ENCODE measurements at places on chromosomes 3 and 15. TPM values are rescaled to one million over a fixed set of nuclear protein-coding genes. Genes with fewer than 3 reads are reported as not detected.

DNA sequence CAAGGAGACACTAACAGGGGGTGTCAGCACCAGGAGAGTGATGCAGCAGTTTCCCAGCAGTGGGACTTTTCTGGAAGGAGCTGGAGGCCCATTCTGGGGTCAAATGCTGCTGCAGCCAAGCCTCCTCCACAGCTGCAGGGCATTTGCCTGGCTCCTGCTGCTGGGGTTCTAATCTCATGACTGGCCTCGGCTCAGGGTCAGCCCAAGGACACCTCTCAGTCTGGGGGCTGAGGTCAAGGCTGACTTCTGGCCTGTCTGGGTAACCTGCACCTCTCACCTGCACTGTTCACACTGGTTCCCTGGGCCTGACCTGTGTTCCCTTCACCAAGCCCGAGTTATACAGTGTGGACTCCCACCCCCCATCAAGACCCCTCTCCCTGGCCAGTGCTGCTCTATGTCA lies 10.4 kb upstream of the C15orf39 start:
- DNase-seq, result no peak

DNA sequence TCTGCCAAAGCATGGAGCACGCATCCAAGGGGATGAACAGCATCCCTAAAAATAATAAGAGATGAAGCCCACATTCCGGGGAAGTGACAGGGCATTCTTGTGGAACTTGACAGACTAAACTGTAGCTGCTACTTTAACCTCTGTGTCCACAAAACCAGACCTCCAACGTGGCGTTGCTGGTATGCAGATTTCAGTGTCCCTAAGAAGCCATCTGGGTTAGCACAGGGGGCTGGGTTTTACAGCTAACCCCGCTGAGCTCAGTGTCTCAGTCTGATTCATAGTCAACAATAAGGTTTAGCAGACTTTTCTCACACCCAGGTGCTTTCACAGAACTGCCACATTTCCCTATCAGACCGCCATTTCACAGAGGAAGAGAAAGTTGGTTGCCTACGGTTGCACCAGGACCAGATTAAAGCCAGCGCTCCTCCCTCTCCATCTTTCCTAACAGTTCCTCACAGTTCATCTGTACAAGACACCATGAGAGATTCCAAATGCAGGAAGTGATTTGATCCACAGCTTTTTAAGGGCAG lies 61.6 kb upstream of the CTDSPL start:
- DNase-seq, result no peak

DNA sequence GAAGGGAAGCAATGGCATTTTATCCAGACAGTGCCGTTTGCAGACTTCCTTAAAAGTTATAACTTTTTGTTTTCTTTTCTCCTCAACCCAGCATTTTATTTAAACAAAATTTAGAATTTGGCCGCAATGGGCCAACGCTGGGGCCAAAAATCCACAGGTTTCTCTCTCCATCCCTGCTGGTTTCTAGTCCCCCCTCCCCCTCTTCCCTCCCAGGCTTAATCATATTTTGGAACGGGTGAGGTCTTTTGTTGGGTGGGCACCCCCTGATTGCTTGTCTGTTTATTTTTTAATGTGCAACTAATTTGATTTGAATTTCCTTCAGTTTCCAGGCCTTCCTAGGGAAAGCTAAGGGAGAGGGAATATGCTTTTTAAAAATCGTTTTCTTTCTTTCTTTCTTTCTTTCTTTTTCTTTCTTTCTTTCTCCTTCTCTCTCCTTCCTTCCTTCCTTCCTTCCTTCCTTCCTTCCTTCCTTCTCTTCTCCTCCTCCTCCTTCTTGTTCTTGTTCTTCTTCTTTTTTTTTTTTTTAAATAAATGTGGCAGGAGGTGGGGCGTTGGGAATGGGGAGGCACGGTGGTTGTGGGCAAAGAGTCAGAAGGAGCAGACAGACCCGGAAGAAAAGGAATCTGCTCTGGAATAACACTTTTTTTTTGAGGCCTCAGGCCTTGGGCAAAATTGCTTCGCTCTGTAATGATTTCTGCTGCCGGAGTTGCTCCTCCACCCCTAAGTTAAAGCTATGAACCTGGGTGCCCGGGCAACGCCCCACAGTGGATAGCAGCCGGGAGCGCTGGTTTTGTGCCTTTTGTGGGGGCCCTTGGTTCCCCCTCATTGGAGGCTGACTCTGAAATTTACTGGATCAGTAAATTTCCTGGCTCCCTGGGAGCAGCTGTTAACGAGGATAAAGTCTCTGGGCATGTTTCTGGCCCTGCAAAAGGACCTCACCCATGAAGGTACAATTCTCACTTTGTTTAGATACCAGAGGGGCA lies 1.9 kb downstream of the FNDC3B start:
- no peak for DNase-seq

Gene TMEM108
- 15.4 TPM for total RNA-seq

Gene SLC12A1
- not detected for total RNA-seq

Gene ZFAND6
- 71.9 TPM for total RNA-seq

- no peak for DNase-seq
Measured at GRCh38 chr3:53071882-53072431, 26.1 kb upstream of the SFMBT1 start.

Gene TM4SF1
- 105 TPM for total RNA-seq

- peak; percentile 87 for DNase-seq
Measured at GRCh38 chr15:67967871-67968431, 86.2 kb upstream of the PIAS1 start.

DNA sequence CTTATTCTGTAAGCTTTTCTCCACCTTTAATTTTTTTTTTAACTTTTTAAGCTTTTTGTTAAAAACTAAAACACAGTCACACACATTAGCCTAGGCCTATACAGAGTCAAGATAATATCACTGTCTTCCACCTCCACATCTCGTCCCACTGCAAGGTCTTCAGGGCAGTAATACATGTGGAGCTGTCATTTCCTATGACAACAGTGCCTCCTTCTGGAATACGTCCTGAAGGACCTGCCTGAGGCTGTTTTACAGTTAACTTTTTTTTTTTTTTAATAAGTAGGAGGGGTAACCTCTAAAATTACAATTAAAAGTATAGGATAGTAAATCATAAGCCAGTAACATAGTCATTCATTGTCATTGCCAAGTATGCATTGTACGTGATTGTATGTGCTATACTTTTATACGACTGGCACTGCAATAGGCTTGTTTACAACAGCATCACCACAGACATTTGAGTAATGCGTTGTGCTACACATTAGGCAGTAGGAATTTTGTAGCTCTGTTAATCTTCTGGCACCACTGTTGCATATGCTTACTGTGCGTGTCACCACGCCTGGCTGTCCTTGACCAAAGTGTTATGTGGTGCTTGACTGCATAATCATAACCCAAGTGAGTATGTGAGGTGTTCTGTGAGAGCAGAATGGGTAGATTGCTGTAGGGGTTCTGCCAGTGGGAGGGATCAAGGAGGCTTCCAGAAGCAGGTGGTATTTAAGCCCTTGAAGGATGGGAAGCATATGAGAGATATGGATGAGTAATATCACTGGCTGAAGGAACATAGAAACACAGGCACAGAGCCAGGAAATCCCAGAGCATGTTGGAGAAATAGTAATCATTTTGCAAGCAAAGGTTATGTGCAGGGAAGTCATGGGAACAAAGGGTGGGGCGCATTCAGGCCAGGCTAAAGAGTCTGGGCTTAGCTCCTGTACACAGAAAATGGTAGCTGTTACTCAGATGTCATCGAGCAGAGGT lies 18.3 kb downstream of the FBXO22 start:
- peak; percentile 42 for DNase-seq

Gene WNT7A
- total RNA-seq, result not detected

Gene GLDN
- 10.9 TPM for total RNA-seq

GRCh38 chr3:13144163-13145023 lies 71.2 kb upstream of the IQSEC1 start:
- no peak for DNase-seq

DNA sequence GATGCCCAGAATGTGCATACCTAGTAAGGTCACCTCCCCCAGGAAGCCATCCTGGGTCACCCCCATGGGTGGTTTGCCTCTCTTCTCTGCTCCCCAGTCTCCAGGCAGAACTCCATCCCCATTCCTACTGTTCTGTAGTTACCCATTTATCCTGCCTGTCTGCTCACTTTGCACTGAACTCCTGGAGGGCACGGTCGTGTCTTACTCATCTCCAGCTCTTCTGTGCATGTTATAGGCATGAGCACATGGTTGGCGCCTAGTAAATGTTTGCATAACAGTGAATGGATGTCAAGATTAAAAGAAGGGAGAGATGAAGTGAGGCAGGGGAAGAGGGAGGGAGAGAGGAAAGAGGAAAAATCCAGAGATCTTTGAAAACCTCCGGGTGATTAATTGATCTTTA lies 208.4 kb upstream of the TRIM42 start:
- DNase-seq, result no peak

GRCh38 chr15:94478763-94479162 lies 247.4 kb downstream of the MCTP2 start:
- no peak for DNase-seq

DNA sequence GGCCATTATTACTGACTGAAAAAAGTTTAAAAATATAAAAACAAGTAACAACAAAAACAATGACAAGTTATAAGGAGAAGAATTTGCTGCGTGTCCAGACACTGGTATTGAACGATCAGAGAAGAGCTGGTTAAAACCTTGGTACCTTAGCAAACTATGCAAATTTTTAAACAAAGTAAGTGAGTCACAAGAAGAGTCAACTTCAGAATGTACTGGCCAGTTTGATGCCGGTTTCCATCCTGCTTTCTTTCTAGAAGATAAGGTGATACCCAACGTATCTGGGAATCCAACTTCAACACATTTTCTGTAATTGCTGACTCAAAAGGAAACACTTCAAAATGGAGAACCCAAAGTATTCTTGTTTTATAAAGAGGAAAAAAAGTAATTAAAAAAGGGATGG lies 49.8 kb downstream of the RUBCN start:
- DNase-seq, result no peak

DNA sequence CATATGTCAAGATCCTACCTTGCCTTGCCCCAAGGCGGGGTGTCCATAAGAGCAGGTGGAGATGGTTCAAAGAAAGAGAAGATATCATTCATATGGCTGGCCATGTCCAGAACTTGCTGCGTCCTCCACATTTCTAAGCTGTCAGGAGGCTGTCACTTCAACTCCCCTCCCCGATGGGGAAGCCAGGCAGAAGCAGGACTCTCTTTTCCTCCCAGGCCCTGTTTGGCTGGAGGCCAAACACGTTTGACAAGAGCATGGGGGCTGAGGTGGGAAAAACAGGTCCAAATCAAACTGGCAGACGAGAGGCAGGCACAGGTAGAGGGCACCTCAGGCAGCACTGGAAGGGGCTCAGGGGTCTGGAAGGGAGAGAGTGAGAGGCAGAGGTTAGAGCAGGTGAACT lies 37.7 kb downstream of the MESD start:
- DNase-seq, result no peak

Gene CYP1A2
- not detected for total RNA-seq

DNA sequence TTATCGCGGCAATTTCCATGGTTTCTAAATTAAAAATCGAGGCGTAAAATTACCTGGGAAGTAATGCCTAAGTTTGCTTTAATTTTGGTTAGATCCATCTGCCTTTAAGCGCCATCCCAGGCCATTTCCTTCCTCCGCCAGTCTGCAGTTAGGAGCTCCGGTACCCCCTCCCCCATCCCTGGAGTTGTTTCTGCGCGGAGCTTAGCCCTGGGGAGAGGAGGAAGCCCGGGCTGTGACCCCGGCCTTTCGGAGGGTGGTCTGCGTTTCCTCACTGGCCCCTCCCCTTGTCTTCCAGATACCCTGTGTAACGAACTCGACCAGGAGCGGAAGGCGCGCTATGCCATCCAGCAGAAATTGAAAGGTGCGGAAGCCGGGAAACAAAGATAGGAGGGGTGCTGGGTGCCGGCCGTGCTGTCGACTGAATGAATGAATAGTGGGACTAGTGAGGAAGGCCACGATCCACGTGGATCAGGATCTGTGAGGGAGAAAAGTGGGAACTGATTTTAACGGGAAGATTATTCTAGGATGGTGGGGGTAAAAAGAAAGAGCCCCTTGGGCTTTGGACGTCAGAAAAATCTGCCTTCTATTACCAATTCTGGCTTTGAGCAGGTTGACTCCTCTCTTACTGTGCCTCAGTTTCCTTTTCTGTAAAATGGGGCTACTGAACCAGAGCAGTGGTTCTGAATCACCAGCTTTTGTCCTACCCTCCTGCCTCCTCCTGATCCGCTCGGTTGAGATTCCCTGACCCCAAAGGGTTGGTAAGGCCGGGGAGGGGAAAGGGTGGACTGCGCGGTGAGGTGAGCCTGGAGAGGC lies 6.7 kb downstream of the RNU6-1 start:
- no peak for DNase-seq

Gene SCG5
- total RNA-seq, result 0.47 TPM

GRCh38 chr15:52677593-52678467 lies 1.4 kb downstream of the ATOSA start:
- DNase-seq, result peak; percentile 82

All from right cardiac atrium (tissue), 5 donors.